ENCODE measurements at places on chromosomes 5 and 9.

DNA sequence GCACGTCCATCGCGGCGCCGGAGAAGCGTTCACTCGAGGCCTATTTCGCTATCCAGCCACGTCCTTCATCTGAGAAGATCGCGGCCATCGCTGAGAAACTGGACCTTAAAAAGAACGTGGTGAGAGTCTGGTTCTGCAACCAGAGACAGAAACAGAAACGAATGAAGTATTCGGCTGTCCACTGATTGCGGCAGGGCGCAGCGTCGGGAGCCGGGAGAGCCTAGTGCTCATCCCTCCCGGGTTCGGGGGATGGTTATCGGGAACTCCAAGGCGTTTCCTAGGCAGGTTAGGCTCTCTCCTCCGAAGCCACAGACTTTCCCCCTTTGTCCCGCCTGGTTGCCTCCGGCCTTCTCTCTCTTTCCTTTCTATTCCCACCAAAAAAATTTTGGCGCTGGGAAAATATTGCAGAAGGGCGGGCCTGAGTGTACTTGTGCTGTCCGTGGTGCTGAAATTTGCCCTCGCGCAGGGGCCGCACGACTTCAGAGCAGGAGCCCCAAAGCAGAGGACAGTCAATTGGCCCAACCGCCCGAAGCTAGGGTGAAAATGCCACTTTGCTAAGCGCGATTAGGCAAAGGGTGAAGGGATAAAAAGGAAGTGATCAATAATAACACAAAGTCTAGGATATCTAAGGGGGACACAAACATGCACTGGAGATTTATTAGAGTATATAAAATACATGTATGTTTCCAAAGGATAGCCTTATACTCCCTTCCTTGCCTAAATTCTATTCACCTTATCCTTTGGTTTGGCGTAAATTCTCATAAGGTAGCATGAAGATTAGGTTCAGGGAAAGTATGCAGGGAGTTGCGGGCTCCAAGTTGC is 1.8 kb downstream of the POU4F3 start:
- no peak for DNase-seq

- no peak for DNase-seq
Measured at GRCh38 chr9:69809304-69809863, 11.2 kb upstream of the CFAP95 start.

DNA sequence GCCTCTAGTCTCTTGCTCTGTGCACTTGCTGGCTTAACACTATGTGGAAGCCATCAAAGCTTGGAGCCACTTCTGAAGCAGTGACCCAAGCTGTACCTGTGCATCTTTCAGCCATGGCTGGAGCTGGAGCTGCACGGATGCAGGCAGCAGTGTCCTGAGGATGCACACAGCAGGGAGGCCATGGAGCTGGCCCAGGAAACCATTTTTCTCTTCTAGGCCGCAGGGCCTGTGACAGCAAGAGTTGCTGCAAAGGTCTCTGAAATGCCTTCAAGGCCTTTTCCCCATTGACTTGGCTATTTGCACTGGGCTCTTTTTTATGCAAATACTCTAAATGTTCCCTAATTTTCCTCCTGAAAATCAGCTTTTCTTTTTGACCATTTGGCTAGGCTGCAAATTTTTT is 12.9 kb upstream of the ZNF484 start:
- DNase-seq: no peak

DNA sequence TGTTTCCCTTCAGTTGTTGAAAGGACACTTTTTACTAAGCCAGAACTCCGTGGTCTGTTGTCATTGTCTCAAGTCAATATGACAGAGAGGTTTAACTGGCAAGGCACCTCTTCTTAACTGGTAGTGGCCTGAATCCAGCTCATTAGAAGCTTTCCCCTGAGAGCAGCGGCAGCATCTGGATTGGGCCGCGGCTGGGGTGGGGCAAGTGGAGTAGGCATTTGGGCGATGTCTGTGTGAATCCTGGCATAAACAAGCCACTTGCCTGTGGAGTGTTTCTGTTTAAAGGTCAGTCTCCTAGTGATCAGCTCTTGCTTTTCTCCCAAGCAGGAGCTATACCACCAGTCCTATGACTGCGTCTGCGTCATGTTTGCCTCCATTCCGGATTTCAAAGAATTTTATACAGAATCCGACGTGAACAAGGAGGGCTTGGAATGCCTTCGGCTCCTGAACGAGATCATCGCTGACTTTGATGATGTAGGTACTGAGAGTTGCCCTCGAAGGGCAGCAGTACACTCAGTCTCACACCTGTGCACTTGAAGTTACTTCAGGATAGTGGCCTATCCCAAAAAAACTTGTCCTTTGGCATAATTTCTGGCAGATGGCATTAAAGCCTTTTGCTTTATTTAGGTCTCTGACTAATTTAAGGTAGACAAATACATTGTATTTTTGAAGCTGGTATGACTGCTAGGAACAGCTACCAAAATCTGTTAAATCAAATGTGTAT is 48.9 kb downstream of the CFAP90 start:
- DNase-seq: peak; percentile 39

DNA sequence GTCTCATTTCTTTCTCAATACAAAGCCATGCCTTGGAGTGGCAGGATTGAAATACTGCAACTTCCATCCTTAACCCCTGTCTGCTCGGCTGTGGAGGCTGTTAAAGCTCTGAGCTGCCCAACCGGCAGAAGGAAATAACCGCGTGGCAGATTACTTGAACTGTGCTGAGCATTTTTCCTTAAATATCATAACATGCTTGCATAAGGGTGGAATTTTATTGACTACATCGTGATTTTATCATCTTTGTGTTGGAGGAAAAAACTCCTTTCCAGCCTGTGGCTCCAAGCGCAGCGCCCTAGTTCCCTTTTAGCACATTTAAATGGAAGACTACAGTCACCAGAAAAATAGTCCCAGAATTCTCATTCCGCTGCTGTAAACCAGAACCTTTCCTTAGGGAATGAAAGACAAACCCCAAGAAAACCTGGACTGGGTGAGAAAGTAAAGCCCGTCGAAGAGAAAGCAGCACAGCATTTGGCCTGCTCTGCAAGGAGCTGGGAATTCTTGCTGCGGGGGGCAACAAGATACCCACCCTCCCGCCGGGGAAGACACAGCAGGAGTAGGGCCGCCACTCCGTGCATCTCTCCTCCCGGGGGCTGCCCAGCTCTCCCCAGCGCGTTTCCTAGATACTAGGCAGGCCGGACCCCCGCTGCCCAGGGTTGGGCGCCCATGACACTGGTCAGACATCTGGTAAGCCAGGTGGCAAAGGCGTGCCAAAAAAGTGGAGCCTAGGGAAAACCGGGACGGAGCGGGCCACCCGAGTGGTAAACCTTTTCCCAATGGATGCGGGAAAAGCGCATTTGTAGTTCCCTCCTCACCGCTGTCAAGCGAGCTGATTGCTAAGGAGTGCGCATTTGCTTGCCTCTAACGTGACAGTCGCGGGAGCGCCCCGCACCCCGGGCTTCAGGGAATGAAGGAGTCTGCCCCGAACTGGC is 1.3 kb downstream of the SHC3 start:
- no peak for DNase-seq

- no peak for DNase-seq
Measured at GRCh38 chr9:86990290-86990689, 43.0 kb upstream of the GAS1 start.

DNA sequence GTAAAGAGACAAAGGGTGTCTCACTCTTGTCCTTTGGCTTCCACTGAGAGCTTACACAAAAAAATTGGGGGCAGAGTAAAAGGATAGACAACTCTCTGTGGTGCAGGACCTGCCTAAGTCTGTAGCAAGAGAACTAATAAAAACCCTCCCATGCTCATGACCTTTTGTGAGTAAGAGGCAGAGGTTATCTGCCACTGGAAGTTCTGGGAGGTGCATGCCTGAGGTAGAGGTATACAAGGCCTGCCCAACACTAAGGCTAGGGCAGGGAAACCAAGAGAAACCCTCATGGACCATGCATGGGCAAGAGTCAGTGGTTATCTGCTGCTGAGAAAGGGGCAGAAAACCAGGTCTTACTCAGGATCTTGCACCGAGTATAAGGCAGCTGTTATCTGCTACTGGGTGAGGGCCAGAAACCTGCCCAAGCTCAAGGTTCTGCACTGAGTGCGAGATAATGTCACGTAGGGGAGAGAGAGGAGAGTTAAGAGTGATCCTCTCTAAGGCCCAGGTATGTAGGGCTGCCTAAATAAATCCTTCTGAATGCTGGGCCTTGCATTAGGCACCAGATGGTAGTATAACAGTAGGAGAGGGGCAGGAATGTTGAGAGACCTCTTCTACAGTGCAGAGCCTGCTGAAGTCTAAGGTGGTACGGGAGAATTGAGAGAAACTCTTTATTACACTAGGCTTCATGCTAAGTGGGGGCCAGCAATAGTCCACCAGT is 143.4 kb downstream of the MACROH2A1 start:
- DNase-seq: no peak

GRCh38 chr5:132483101-132483500 is 7.5 kb downstream of the IRF1 start:
- DNase-seq: no peak

GRCh38 chr9:36789886-36790285 is 217.2 kb downstream of the MELK start:
- DNase-seq: no peak

DNA sequence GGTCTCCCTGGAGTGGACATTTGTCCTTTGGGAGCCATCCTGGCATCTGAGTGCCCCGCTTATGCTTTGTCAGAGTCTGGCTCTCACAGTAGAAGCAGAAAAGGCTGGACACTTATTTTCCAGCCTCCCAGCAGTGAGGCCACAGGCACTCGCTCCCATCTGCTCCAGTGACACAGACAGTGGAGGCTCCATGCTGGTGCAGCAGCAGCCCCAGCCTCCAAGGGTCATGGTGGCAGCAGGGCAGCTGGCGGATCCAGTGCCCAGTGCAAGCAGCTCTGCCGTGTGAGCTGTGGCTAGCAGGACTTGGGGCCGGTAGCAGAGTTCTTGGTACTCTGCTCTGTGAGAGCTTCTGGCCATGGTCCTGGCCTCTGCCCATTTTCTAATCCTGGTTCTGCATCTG is 157.3 kb upstream of the ALDH1B1 start:
- DNase-seq: no peak

DNA sequence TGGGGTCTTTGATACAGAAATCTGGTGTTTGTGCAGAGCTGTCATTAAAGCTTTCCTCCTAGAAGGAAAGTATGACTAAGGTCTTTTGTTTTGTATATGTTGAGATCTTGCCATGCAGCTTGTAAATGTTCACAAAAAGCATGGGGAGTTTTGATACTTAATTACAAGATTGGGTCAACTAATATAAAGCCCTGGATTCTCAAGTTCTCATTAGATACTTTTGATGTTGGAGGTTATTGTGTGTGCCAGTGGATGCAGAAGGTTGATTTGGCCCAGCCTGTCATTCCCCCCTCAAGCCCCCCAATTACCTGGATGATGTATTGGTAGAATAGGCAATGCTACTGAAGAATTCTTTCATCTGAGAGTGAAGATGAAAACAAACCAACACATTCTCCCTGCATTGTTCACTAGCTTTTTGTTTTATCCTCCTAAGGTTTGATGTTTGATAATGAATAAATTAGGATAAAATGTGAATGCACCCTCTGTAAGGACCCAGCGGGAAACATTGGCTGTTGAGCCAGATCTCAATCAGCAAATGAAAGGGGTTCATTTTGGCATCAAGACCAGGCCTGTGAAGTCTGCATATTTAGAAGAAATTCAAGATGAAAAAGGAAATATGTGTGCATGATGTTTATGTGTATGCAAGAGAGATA is 61.9 kb upstream of the ADAMTS19 start:
- no peak for DNase-seq

DNA sequence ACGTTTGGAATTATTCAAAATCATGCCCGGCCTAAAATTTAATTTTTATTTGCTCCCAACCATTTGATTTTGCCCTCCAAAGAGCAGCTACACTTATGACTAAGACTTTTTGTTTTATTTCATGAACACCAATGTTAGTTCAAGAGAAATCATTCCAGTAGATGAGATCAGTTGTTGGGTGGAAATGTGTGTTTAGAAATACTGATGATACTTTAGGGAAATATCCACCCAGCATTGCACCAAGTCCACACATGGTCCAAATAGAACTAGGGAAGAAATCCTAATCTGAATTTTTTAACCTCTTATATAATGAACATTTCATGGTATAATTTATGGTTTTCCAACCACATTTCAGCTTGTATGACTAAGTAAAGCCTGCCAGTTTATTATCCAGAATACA is 28.3 kb upstream of the GOLPH3 start:
- DNase-seq: no peak

DNA sequence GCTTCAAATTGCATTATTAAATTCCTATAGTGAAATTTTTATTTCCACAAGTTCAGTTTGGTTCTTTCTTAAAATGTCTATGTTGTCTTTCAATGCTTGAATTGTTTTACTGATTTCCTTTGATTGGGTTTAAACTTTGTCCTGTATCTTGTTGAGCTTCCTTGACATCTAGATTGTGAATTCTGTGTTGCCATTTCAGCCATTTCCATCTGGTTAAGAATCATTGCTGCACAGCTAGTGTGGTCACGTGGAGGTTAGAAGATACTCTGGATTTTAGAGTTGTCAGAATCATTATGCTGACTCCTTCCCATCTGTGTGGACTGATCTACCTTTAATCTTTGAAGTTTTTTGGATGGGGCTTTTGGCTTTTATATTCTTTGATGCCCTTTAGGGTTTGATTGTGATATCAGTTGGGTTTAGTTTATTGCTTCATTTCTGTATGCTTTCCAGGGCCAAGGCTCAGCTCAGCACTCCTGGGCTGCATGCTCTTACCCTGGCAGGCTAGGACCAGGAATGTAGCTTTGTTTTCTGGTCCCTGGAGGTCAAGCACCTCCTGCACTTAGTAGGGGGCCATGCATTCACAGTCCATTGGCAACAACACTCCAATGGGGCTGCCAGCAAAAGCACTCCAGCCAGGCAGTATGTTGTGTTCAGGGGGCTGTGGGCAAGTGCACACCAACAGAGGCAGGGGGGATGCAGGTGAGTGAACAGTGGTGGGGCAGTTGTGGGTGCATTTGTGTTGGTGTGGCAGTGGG is 141.4 kb downstream of the PRR16 start:
- DNase-seq: no peak

All from NCI-H2107 (cell line).